ENCODE measurements at places on chromosomes 6 and 20.

GRCh38 chr6:56839533-56840183 is 115.2 kb upstream of the BEND6 start:
- DNase-seq = no peak

- no peak for DNase-seq
These were observed 76.8 kb downstream of the FYN start for GRCh38 chr6:111796310-111796918.

GRCh38 chr6:7590918-7591302 is 912 bp downstream of the SNRNP48 start:
- no peak for DNase-seq

- DNase-seq = peak; percentile 46
These were observed 67.9 kb downstream of the NCOA7 start for GRCh38 chr6:125858427-125859320.

GRCh38 chr6:160391419-160392116 is 43.4 kb downstream of the SLC22A3 start:
- no peak for DNase-seq
